ENCODE measurements at places on chromosomes 12 and 14.

- DNase-seq, result no peak
Observed at GRCh38 chr14:89198544-89199329, 218.3 kb downstream of the FOXN3 start.

DNA sequence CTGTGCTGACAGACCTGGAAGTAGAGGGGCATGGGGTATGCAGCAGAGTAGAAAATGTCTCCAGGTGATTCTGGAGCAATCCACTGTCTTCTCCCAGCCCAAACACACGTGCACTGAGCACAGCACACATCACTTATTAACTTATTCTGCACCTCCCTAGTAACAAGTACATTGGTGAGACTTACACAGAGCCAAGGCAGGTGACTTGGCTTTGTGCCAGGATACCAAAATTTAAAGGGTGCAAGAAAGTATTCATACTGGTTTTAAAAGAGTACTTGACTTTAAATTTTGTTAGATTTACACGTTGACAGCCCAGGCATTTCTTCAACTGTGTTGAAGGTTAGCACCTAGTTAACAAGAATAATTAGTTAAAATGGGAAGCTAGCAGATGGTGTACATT lies 11.1 kb upstream of the CARMIL3 start:
- DNase-seq, result no peak

GRCh38 chr12:51639361-51639760 lies 48.3 kb downstream of the SCN8A start:
- no peak for DNase-seq

DNA sequence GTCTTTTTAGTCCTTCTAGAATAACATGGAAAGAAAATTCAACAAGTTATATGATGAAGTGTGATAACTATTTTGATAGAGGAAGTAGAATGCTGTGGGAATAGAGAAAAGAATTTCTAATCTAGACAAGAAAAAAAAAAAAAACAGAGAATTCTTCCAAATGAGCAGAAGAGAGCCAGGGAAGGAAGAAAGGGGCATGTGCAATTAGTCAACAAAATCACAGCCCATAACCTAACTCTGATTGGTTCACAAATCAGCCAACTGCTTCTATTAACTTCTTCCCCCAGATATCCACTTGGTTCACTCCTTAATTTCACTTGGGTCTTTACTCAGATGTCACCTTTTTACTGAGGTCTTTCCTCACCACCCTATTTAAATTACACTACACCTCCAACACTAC lies 69.5 kb downstream of the BTG1 start:
- no peak for DNase-seq

GRCh38 chr12:123131291-123131832 lies 19.5 kb downstream of the PITPNM2 start:
- DNase-seq, result no peak

DNA sequence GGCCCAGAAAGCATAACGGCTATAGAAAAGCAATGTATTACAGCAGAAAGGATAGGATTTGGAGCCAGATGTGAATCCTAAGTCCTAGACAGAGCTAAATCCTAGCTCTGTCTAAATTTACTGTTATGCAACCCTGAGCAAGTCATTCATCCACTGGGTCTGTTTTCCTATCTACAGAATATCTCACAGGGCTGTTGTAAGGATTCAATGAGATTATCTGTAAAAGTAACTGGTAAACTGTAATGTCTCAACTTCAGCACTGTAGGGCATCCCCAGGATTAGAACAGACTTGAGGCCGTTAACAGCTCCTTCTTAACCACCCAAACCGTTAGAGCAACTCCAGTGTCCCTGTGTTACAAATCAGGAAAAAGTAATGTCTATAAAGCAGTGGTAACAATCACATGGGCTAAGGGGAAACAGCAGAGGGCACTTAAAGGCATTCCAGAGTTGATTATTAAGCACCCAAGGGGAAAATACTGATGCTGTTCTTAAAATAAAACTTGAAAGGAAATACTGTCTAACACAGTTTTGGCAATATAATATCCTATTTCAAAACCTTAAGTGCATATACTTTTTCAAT lies 10.1 kb downstream of the GMFB start:
- DNase-seq, result no peak

- DNase-seq, result no peak
Observed at GRCh38 chr12:112852127-112852526, 54.6 kb upstream of the OAS1 start.

DNA sequence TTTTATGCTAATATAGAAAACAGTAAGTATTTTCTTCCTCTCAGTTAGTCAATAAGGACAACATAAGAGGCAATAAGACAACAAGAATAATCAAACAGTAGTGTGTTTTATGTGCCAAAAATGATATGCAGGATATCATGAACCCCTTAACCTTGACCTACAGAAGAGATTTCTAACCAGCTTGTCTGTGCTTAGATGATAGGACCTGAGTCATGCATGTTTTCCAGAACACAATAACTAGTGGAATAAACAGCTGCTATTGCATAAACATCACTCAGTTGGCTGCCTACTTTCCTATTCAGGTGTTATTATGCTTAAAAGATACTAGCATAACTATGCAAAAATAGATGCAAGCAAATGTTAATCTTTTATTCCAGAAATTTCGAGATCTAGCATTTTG lies 282.5 kb downstream of the PRKD1 start:
- no peak for DNase-seq

DNA sequence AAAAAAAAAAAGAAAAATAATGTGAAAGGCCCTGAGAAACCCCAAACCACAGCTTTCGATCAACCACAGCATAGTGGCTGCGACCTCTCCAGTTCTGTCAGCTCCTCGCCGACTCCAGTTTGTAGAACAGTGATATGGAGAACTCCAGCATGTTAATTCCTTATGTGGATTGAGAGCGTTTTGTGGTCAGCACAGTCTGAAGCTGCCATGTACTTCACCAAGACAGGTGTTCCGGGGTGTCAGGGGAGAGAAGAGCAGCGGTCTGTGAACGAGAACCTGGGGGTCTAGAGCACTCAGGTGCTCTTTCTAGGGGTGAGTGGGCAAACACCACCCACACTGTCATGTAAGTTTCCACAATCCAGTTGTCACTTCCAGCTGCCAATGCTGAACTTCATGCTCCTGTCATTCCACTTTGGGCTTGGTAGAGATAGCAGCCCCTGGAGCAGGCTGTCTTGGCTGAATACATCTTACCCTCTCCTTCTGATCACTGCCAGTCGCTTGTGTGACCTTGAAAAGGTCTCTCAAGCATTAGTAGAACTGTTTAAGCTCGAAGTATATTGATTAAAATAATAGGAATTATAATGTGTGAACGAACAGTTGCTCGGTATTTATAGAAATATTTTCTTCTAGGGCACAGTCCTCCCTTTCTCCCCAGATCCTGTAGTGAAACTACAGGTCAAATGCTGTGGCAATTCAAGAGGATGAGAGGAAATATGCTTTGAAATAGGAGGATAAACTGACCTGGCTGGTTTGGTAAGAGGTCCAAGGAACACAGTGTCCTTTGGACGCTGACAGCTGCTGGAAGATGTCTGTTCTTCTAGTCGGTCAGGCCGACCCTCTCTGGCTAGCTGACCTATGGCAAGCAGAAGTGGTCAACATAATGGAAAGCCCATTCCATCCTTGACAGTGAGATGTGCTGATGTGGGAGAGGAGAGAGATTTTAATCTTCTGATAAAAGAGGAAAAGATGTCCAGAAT lies 15.7 kb upstream of the MAX start:
- DNase-seq, result no peak

GRCh38 chr14:90058876-90059458 lies 2.8 kb upstream of the KCNK13 start:
- no peak for DNase-seq

- no peak for DNase-seq
Observed at GRCh38 chr12:11963841-11964471, 106.8 kb upstream of the BCL2L14 start.

GRCh38 chr12:70671698-70672097 lies 34.5 kb upstream of the PTPRB start:
- DNase-seq, result no peak

DNA sequence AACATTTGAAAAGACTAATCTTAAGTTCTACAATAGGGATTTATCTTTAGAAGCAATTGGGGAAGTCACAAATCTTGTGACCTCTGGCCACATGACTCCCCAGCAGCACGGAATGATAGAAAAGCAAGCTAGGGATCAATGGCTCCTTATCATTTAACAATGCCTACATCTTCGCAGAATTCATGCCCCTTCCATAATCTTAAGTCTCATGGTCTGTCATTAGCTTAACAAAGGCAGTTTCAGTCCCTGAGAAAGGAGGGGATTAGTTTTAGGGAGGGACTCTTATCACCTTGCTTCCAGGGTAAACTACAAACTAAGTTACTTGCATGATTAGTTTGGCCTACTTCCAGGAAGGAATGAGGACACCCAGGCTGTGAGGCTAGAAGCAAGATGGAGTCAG lies 486.0 kb downstream of the RMST start:
- DNase-seq, result no peak

DNA sequence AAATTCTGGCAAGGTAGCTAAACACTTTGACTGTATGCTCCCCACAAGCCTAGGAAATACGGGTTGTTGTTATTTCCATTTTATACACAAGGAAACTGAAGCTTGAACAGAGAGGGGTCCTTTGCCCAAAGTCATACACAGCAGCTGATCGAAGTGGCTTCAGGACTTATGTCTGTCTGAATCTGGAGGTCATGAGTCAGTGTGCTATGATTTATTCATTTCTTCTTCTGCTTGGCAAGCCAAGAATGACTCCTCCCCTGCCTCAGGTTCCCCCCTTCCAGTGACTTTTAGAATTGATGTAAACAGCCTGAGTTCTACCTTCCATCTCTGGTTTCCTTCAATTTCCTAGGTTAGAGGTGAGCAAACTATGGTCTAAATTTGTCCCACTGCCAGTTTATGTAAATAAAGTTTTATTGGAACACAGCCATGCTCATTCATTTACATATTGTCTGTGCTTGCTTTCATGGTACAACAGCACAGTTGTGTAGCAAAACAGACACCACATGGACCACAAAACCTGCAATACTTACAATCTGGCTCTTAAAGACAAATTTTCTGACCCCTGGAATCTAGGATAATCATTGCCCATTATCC lies 34.9 kb upstream of the WSCD2 start:
- no peak for DNase-seq

DNA sequence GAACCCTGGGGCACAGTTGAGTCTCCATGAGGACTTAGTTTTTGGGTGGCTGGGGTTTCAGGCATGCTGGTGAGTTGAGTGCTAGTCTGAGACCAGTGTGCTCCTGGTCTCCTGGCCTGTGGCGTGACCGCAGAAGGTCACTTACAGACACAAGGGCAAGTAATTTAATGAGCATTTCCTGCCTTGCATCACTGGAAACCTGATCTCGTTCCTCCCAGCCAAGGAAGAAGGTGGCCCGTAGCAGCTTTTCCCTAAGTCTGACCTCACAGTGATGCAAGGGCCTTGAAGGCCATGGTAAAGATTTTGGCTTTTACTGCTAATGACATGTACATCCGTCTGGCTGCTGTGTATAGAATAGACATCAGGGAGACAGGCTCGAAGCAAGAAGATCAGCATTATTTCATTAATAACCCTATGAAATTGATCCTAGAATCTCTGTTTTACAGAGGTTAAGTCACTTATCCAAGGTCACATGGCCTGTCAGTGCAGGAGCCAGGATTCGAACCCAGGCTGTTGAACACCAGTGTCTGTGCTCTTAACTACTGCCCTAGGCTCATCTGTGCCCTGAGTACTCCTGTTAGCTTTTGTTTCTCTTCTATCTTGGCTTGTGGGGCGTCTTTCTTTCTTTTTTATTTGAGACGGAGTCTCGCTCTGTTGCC lies 4.6 kb downstream of the TMEM120B start:
- DNase-seq, result no peak

DNA sequence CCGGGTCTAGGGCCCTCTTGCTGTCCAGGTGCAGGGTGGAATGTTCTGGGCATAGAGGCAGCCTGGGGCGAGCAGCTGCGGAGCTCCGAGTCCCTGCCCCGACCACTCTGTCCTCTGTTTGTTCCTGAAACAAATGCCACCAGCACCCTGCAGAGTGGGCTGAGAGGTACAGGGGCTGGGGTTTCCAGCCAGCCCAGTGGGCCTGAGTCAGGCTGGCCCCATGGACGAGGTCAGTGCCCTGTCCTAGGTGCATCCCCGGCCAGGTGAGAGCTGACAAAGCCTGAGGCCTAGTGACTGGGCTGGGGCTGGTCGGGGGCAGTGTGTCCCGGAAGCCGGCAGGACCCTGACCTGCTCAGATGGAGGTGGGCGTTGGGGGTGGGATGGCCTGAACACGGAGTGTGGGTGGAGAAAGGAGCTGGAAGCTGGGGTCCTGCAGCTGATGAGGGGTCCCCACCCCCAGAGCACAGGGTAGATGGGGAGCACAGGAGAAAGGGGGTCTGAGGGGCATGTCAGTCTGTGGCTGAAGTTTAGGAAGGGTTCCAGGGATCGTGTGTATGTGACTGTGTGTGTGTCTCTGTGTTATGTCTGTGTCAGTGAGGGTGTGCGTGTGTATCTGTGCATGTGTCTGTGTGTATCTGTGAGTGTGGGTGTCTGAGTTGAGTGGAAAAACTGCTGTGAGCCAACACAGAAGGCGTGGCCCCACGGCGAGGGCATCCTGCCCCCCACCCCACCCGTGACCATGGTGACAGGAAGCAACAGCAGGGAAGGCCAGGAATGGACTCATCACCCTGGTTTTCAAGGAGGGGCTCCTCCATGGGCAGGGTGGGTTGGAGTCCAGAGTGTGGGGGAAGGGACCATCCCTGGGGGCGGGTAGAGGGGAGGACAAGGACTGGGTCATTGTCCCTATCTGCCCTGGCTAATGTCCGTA lies 2.4 kb upstream of the CRIP1 start:
- DNase-seq, result peak; percentile 26

DNA sequence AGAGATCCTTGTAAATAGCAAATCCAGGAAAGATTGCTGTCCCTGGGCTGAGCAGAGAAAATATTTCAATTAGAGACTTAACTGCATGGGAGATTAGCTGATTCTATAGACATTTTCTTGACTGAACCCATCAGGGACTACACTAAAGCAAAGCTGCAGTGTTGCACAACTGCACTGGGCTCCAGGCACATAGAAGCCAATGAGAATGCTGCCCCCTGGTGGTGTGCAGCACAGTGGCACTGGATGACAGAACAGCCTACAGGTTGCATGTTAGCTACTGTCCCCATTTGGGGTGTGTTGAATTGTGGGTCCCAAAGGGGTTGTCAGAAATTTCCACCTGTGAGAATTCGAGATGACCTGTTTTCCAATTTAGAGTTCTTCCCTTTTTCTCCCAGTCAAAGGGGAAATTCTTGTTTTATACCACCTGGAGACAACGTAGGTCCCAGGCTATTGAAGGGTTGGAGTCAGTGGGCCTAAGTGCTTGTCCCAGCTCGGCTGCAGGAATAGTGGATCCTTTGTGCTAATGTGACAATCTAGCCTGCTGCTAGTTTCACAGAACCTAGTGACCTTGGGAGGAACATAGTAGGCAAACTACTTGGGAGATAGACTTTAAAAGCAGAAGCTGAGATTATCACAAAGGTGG lies 114.7 kb downstream of the SLC8A3 start:
- DNase-seq, result peak; percentile 74

DNA sequence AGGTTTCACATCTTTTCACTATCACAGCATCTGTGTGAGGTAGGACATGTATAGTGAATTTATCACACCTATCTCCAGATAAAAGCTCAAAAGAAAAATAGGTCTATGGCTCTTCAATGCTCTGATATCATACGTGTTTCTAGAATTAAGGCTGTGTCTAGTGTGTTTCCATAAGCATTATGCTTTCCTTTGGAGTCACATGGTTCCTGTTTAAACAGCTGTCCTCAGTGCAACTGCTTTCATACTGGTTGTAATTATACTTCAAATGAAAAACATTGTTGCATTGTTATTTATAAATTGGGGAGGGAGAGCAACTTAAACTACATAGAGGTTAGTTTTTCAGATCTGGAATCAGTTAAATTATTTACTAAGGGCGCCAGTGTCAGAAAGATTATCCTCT lies 151.6 kb downstream of the SYT1 start:
- DNase-seq, result peak; percentile 29

Measured in NCI-H1417 (cell line).